A549 treated with CpdA at 1 μM for 4 hours (cell line): ENCODE measurements at places on chromosomes 7 and 10. TPM values are rescaled to one million over a fixed set of nuclear protein-coding genes. Genes with fewer than 3 reads are reported as not detected.

Gene ZNF487
- total RNA-seq: 5.8 to 8.2 TPM (median 6.9 TPM) in 5 replicates

Gene TMEM139
- 0.48 to 1.1 TPM (median 1.0 TPM) in 5 replicates for total RNA-seq

Gene AGBL3
- 0.73 to 1.4 TPM (median 1.1 TPM) in 5 replicates for total RNA-seq

Gene GALNT17
- total RNA-seq: not detected in 5 replicates

Gene TCAF2
- total RNA-seq: 0.16 to 0.36 TPM (median 0.24 TPM) in 5 replicates

Gene FGL2
- not detected in 5 replicates for total RNA-seq

Gene SFTPA1
- not detected in 5 replicates for total RNA-seq

Gene TRIL
- total RNA-seq: not detected in 5 replicates

Gene CYP3A4
- not detected in 5 replicates for total RNA-seq

Gene TMEM120A
- 33.0 to 44.3 TPM (median 42.8 TPM) in 5 replicates for total RNA-seq

Gene PVRIG
- not detected in 5 replicates for total RNA-seq

Gene AEBP1
- 0.05 TPM in 1 of 5 replicates, not detected in the others for total RNA-seq

Gene TAC1
- total RNA-seq: 0.30 TPM in 1 of 5 replicates, not detected in the others

Gene GJD4
- total RNA-seq: 0.09 TPM in 1 of 5 replicates, not detected in the others

Gene UTF1
- 0.07 to 0.16 TPM (median 0.14 TPM) in 3 of 5 replicates, not detected in the others for total RNA-seq

Gene NHLRC2
- total RNA-seq: 5.6 to 7.0 TPM (median 6.5 TPM) in 5 replicates

Gene PRLHR
- not detected in 5 replicates for total RNA-seq
